HS-27A (cell line): ENCODE measurements at places on chromosomes 6 and 20.

DNA sequence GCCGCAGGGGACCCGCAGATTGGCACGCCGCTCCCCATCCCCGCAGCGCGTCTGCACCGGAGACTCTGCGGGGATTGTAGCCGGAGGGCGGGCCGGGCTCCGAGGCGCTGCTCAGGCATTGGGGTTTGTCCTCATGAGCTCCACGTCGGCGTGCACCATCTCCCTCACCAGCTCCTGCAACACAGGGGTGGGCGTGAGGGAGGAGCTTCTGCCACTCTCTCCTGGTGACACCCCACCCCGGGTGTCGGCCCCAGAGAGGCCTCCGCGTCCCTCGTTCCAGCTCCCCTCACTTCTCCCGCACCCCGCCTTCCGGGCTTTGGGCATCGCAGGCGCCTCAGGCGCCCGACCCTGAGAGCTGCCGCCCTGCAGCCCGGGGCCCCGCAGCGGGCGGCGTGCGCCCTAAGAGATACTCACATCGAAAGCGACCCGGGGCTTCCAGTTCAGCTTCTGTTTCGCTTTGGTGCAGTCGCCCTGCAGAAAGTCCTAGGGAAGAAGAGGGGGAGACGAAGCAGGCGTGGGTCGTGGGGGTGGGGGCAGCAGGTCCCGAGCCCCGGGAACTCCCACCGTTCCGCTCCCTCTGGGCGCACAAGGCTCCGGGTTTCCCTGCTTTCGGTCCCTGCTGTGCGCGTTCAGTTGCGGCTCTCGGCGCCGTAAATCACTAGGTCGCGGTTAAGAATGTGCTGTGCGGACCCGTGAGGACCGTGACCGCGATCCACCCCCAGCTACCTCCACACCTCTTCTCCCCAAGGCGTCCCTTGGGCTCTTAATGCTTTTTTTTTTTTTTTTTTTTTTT, 14.5 kb downstream of the FOXC1 start:
- DNase-seq: no peak

GRCh38 chr20:24840121-24840713, 108.9 kb upstream of the CST7 start:
- DNase-seq: no peak

GRCh38 chr6:31634131-31634530, 13.6 kb downstream of the PRRC2A start:
- DNase-seq: no peak

DNA sequence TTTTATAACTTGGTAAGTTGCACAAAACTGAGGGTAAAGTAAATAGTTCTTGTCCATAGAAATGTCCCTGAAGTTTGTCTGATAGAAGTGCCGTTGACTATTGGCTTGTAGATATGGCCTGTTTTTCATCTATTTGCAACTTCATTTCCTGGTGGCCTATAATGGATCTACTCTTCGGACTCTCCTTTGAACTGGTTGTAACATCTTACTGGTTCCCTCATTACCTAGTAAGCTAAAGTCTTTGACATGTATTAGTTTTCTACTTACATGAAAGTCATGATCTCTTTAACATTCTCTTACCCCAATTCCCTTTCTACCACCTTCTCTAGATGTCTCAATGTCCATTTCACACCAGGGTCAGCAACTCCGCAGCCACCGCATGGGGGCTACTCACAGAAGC, 146.3 kb downstream of the GRM4 start:
- no peak for DNase-seq

DNA sequence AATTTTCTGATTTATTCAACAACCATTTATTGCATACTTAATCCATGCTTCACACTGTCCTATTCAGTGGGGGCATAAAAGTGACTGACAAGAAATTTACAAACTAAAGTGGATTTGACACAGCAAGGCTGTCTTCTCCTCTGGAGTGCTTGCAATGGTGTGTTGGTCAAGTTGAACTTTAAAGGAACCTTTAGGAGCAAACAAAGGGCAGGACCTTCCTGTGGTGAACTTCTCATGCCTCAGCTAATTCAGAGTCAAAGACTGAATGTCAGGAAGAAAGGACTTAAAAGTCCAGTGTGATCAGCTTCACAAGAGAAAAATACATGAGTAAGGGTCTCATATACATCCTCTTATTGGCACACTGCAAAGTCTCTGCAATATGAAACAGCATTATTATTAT, 60.8 kb upstream of the TENT5A start:
- no peak for DNase-seq

DNA sequence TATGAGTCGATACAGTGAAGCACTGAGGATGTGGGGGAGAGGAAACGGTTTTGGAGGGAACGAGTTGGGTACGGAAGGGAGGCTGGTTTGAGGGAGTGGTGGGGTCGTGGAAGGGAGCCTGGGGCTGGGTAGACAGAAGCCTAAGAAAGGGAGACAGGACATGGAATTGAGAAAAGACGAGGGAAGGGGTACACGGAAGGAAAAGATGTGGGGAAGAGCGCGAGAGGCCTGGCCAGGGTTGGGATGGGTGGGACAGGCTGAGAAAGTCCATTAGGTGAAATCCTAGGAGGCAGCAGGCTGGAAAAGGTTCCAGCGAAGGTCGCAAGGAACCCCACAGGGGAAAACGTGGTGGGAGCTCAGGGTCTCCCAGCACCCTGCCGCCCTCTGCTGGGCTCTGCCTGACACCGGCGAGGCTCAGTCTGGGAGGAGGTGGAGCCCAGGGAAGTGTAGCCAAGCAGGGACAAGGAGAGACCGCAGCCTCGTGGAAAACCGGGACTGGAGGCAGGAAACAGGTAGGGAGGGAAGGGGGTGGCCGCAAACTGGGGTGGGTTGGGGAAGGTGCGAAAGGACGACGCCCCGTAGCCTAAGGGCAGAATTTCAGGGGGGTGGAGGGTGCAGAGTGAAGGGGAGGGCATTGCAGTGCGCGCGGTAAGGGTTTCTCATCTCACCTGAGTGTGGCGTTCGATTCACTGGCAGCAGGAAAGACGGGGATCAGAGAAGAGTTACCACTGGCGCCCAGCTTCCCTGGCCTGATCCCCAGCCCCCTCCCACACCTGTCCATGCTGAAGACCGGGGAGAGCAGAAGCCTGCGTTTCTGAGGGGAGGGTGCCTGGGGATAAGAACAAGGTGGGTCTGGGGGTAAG, 4.3 kb downstream of the GABBR1 start:
- DNase-seq: no peak

DNA sequence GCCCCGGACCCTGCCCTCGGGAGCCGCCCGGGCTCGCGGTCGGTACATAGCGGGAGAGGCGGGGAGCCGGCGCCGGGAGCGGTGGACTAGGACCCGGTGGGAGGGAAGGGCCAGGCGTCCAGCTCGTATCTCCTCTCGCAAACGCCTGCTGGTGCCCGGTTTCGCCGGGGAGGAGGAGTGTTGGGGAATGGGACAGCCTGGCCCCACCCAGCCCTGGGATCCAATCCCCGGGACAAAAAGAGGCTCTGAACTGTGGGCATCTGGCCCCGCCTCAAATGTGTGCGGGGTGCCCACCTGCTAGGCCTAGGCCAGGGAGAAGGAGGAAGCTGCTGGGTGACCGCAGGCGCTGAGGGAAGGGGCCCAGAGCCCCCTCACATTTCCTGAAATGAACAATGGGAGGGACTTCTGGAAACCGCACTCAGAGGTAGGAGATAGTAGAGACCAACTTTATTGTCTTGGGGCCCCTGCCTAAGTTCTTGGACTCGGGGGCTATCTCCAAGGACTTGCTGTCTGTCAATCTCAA, at the start of gene KCNK17:
Gene KCNK17 (minus strand): TSS at position 147 of the 523 bp plus-strand sequence. CDS start 99 bp downstream, at position 48.
- no peak for DNase-seq

- peak; percentile 55 for DNase-seq
Observed at GRCh38 chr6:146857180-146857979, 258.6 kb downstream of the ADGB start.

- DNase-seq: no peak
Observed at GRCh38 chr6:80105972-80106417, 476 bp upstream of the BCKDHB start.

DNA sequence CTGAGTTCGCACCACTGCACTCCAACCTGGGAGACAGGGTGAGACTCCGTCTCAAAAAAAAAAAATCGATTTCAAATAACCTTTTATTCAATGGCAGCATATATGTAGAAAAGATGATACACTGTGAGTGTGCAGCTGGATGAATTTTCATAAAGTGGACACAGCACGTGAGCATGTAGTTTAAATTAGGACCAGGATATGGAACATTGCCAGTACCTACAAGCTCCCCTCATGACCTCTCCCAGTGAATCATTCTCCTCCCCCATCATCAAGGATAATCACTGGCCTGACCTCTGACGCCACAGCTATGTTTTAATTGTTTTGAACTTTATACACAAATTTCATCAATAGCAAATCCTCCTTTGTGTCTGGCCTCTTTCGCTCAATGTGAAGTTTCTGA, 53.8 kb upstream of the HDAC2 start:
- DNase-seq: no peak

GRCh38 chr6:83092756-83093399, 25.4 kb downstream of the DOP1A start:
- DNase-seq: no peak

DNA sequence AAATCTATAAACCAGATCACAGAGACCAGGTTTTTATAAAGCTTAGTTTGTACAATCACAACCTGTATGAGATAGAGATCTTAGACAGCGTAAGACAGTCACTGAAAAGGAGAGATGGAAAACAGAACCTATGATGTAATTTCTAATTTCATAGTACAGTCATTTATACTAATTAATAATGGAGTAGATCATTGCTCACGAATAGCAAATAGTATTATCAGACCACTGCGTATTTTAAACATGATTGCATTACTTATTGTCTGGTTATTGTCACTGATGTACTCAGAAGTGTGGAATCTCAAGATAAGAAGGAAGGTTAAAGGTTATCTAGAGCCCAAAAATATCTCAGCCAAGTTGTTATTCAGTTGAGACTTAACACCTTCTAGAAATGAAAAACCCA, 115.6 kb downstream of the KHDC1L start:
- no peak for DNase-seq

DNA sequence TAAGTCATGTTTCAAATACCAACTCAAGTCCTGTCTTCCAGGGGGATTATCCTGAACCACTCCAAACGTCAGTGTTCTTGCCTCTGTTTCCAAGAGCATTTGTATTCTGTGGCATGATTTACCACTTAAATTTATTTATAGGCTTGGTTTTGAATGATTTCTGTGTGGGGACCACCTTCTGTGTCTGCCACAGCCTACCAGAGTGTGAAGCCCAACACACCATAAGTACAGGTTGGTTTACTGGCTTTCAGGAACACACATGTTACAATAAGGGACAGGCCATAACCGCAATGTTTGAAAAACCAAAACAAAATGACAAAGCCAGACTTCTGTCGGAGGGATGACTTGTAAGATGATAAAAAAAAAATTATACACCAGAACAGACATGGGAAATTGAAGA, 56.5 kb upstream of the MAP3K7 start:
- no peak for DNase-seq

DNA sequence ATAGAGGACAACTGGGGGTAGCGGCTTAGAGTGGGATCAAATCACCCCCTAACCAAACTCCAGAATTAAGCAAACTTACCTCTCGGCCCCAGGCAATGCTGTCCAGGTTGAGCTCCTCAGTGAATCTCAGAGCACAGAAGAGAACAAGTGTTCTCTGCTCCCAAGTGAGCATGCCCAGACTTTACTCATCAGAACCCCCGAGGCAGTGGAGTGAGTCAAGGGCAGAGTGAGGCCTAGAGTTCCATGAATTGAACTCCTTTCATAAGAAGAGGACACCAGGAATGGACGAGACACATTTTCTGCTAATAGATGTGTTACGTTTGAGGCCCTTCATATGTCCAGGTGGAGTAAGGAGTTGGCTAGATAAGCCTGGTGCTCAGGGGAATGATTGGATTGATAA, 134.0 kb upstream of the DTNBP1 start:
- no peak for DNase-seq

- DNase-seq: no peak
Observed at GRCh38 chr6:168209420-168209819, 110.2 kb downstream of the DACT2 start.

- DNase-seq: no peak
Observed at GRCh38 chr6:159127701-159128100, 41.5 kb upstream of the FNDC1 start.

GRCh38 chr20:25356271-25356933, 34.2 kb downstream of the ABHD12 start:
- DNase-seq: no peak

DNA sequence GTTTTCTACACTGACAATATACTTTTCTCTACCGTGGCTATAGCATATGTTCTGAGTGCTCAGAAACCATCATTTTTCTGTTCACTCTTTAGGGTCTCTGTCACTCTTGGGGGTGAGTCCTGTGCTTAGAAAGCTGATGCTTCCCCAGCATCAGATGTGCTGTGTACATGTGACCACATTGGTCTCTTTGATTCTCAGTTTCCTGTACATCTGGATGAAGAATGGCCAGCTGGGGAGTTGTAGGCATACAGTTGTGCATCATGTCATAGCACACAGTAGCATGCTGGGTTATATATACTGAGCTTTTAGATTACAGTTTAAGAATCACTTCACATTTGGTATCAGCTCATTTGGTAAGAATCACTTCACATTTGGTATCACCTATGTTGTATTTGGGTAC, 238.6 kb upstream of the PREP start:
- DNase-seq: no peak

DNA sequence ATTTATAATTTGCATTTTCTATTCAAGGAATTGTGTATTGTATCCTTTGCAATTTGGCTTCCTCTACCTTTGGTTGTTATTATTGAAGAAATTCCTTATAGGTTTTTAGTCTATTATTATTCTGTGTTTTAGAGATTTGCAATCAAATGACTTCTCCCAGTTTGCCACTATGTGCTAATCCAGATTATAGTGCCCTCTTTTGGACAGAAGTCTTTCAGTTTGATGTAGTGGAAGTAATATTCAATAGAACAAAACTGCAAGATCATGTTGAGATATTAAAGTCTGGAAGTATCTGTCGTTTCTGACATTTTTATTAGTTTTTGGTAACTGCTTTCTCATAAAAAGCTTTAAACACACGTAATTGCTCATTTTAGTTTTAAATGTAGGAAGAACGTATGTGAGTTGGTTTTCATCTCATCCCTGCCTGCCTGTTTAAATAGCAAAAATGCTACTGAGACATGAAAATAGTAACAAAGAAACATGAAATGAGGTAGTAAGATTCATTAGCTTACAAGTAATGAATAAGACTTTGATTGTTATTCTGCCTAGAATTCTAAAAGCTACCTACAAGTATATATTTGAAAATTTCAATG, 72.8 kb downstream of the RTN4IP1 start:
- no peak for DNase-seq

DNA sequence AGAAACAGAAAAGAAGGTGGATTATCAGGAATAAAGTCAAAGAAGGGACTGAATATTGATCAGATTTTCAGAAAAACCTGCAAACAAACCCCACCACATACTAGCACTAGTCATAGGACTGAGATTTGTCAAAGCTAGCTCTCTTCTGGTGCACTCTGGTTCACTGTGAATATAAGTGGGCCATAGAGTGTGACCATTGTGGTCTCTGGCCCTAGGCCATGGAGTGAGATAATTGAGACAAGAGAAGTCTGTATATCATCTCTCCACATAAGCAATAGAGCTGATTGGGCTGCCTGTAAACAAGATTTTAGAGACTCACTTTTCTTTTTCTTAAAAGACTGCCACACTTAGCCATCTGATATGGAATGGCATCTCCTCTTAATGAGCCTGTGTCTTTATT, 247.2 kb downstream of the LAMA2 start:
- no peak for DNase-seq
